Frontal cortex (tissue), 4 donors: ENCODE measurements at places on chromosomes 4 and X.

DNA sequence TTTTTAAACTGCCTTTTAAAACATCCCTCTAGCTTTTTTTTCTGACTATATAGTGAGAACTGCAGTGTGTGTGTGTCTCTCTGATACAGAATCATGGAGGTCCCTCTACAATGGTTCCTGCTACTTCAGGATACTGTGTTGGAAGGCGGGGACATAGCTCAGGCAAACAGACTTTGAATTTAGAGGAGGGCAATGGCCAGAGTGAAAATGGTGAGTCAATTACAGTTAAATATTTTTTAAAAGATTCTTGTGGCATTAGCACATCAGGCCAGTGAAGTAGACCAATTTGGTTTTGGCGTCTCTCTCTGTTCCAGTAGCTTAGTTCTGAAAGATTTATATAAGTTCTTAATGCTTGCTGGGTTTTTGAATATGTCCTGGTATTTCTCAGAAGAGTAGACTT is 47.1 kb downstream of the ALG13 start:
- DNase-seq: no peak

DNA sequence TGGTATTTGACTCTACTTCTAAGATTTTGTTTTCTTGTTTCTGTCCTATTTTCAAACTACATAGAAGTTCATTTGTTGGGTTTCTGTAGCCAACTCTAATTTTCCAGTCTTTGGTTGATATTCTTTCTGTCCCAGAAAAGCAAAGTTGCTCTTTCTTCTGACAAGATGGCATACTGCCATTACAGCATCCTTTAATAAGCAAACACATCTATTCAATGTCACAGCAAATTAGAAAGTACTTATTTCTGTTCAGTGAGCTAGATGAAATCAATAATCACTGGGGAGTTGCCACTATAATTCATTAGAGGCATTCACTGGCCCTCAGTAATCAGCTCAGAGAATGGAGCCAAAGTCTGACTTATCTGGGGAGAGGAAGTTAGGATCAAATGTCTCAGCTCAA is 1258.0 kb upstream of the IGFBP7 start:
- no peak for DNase-seq

GRCh38 chrX:155889328-155889727 is 8.2 kb downstream of the VAMP7 start:
- DNase-seq: no peak

GRCh38 chr4:143307531-143307930 is 29.1 kb upstream of the GAB1 start:
- DNase-seq: no peak

DNA sequence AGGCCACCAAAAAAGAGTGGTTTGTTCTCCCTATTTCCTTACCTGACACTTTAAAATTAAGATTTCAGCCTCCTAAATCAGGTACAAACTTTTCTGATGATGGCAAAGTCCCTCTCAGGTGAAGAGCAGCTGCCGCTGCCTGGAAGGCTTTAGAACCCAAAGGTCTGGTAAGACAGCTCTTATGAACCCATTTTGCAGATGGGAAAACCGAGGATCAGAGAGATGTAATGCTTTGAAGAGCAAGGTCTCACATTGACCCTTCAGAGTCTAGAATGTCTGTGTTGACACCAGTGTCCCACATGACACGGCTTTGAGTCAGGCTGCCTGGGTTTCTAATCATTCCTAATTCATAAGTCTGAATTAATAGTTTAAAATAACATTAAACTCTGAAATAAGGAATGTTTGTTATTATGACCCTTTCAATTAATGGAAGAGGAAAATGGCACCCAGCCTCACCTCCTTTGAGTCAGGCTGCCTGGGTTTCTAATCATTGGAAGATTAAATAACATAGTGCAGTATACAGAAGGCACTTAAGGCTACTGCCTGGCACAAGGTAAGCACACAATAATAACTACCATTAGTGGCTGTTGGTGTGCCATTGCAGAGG is 27.9 kb upstream of the KIAA0232 start:
- DNase-seq: no peak

GRCh38 chr4:65719635-65720034 is 49.3 kb upstream of the EPHA5 start:
- DNase-seq: no peak
